Osteoblast (primary cell): ENCODE measurements at places on chromosomes 13 and 19. TPM values are rescaled to one million over a fixed set of nuclear protein-coding genes. Genes with fewer than 3 reads are reported as not detected.

DNA sequence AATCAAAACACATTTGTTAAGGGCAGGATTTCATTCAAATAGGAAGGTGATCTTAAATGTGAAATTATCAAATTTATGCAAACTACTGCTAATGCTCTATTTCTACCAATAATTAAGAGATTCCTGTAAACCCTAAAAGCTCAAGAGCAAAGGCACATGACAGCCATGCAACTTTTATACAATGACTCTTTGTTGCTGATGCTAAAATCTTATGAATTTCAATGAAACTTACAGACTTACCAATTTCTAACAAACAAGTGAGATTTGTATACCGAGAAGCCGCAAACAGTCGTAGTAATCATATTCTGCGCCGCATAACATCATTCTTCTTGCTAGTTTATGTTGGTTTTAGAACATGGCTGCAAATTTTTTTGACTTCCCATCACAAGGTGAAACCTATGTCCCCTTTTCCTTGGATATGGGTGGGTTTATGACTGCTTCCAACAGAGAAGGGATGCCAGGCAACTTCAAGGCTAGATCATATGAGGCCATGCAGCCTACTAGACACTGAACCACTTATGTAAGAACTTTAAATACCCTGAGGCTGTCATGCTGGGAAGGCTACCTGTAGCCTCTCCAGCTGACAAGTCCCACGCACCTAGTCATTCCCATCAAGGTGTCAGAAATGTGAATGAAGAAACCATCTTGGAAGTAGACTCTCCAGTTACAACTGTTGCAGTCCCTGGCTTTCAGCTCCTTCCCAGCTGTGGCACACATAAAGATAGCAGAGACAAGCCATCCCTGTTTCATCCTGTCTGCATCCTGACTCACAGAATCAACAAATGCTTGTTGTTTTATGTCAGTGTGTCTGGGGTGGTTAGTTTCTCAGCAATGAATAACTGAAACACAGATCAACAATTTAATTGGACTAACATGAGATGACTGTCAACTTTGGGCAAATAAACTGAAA is 42.0 kb downstream of the LNX2 start:
- H3K27me3 ChIP-seq: no peaks in the 10 kb centered on the region
- H3K36me3 ChIP-seq: no peaks in the 10 kb centered on the region
- H3K27ac ChIP-seq: no peak overlapping the region
- peaks cover 12% of the 10 kb centered on the region for H3K4me1 ChIP-seq

- H3K36me3 ChIP-seq: no peaks in the 10 kb centered on the region
- peaks cover 2% of the 10 kb centered on the region for H3K27me3 ChIP-seq
- H3K4me1 ChIP-seq: no peaks in the 10 kb centered on the region
- H3K27ac ChIP-seq: no peak overlapping the region
Observed at GRCh38 chr19:7641290-7642276, 4.7 kb downstream of the STXBP2 start.

DNA sequence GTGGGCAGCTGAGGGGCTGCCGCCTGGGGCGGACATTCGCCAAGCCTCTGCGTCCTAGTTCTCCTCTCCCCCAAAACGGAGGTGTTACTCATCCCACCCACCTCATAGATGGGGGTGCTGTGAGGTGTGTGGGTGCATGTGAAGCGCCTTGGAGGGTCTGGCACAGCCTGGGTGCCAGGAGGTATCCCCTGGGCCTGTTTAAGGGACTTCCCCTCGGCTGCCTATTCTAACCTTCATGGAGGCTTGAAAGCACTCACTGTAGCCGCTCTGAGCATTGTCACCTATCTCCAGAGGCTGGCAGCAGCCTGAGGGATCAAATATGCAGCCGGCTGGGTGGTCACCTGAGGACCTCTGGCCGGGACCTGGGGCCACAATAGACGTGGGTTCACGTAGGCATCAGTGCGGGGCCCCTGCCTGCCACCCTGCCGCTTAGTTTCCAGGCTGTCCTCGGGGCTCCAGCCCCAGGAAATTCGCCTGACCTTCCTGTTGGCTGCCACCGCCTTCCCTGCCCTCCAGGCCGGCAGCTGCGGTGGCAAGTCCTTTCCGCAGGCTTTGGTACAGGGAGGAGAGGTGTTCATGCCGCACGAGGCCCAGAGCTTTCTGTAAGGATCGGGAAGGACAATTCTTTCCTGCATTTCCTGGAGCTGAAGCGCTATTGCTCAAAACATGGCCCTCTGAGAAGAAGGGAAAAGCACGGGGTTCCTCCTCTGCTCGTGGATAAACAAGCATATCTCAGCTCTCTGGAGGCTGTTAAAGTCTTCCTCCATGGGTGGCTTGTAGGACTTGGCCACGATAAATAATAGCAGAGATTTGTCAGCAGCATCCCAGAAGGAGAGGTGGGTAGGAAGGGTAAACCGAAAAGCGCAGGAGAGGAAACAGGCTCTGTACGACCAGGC is 4.6 kb downstream of the COL4A2 start:
- peak overlapping the region; percentile 92 for H3K27ac ChIP-seq
- peak overlapping the region; percentile 33 for H3K4me3 ChIP-seq
- no peak for DNase-seq
- H3K27me3 ChIP-seq: no peaks in the 10 kb centered on the region
- H3K36me3 ChIP-seq: peaks cover 55% of the 10 kb centered on the region

GRCh38 chr13:35818633-35819067 is 312.5 kb downstream of the DCLK1 start:
- H3K27me3 ChIP-seq: no peaks in the 10 kb centered on the region
- peak; percentile 62 for DNase-seq
- no peaks in the 10 kb centered on the region for H3K4me1 ChIP-seq
- H3K4me3 ChIP-seq: no peak overlapping the region

DNA sequence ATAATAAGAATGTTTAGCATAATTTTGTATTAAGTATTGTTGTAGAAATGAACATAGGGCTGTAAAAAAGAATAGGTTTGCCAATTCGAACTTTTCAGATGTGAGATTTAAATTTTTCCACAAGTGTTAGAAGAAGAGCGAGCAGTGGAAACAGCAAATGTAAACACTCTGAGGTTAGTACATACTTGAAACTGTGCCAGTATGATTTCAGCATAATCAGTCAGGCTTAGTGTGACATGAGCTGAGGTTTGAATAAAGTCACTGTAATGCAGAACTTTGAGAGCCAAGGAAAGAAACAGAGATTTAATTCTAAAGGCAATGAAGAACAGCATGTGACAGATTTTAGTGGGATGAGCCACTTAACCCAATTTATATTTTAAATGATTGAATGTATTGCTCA is 2166.4 kb downstream of the PCDH9 start:
- H3K36me3 ChIP-seq: no peaks in the 10 kb centered on the region
- no peaks in the 10 kb centered on the region for H3K4me1 ChIP-seq
- no peak overlapping the region for H3K4me3 ChIP-seq
- no peak for DNase-seq
- no peaks in the 10 kb centered on the region for H3K27me3 ChIP-seq
- H3K27ac ChIP-seq: no peak overlapping the region

- H3K4me3 ChIP-seq: no peak overlapping the region
- H3K4me1 ChIP-seq: peaks cover 30% of the 10 kb centered on the region
- H3K27me3 ChIP-seq: no peaks in the 10 kb centered on the region
- H3K27ac ChIP-seq: peak overlapping the region; percentile 98
- no peak for DNase-seq
- no peaks in the 10 kb centered on the region for H3K36me3 ChIP-seq
Observed at GRCh38 chr13:113898391-113898790, 34.5 kb upstream of the GAS6 start.

DNA sequence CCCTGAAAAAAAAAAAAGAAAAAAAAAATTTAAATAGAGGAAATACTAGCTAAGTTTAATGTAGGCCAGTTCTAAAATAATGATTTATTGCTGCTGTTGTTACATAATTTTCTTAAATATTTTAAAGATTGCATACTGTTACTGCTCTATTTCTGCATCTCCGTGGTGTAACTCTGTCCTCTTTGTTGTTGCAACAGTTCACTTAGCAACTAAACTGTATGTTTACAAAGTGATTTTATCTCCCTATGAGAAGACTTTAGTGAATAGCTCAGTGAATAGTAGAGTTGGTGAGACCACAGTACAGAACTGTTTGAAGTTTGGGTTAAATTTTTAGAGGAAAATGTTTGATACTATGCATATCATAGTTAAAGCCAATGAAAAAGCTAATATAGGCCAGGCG is 19.4 kb downstream of the BRCA2 start:
- DNase-seq: no peak
- peaks cover 4% of the 10 kb centered on the region for H3K4me1 ChIP-seq
- H3K27ac ChIP-seq: no peak overlapping the region
- H3K27me3 ChIP-seq: no peaks in the 10 kb centered on the region
- no peak overlapping the region for H3K4me3 ChIP-seq
- peaks cover 17% of the 10 kb centered on the region for H3K36me3 ChIP-seq

DNA sequence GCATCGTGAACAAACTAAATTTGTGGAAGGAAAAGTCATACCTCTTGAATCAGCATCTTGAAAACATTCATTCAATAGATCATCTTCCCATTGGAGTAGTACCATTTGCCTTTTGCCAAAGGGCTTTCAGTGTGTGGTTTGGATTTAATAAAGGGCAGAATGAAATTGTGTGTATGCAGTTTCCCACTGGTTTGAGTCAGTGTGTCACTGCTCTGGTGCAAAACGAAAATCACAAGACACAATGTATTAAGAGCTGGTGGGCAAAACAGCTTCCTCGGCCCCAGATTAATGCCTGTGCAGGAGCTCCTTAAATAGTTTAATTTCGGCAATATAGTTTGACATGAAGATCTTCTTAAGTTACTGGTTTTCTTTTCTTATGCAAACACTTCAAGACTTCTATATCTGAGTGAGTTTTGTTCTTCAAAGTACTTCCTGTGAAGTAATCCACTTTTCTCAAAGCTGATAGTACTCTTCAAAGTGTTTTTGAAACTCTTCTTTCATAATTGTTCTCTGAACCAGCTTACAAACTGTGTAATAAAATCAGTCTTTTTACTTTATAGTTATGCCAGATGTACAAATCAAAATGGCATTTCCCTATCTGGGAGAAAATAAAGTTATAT is 32.1 kb downstream of the RASL11A start:
- DNase-seq: no peak
- no peak overlapping the region for H3K27ac ChIP-seq
- H3K36me3 ChIP-seq: no peaks in the 10 kb centered on the region
- H3K4me1 ChIP-seq: no peaks in the 10 kb centered on the region
- H3K4me3 ChIP-seq: no peak overlapping the region

DNA sequence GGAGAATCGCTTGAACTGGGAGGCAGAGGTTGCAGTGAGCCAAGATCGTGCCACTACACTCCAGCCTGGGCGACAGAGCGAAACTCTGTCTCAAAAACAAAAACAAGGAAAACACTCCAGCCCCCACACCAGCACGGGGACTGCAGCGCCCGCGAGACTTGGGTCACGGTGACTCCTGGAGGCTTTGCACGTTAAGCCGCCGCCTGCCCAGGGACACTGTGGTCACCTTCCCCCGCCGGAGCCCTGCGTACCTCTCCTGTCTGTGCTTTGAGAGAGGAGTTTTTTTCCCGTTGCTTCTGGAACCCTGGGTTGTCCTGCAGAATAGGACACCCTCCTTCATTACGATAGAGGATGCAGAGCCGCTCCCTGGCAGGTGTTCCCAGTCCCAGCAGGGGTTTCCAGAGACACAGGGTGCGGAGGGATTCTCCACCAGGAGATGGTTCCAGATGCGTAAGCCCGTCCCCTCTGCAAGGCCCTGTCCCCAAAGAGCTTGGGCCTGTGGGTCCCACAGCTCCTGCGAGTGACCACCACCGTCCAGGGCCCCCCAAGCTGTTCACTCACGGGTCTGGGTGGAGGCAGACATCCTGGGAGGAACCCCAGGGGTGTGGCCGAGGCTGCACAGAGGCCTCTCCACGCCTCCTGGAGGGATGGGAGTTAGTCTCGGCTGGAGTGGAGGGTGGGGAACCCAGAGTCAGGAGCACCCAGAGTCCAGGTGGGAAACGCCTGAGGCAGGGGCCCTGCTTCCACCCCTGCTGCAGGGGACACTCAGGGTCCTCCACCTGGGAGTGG is 42.8 kb upstream of the NDUFS7 start:
- no peaks in the 10 kb centered on the region for H3K4me1 ChIP-seq
- DNase-seq: no peak
- H3K27ac ChIP-seq: no peak overlapping the region
- H3K36me3 ChIP-seq: no peaks in the 10 kb centered on the region

- H3K4me3 ChIP-seq: no peak overlapping the region
- DNase-seq: no peak
- no peak overlapping the region for H3K27ac ChIP-seq
- peaks cover 24% of the 10 kb centered on the region for H3K4me1 ChIP-seq
- H3K36me3 ChIP-seq: no peaks in the 10 kb centered on the region
Observed at GRCh38 chr13:41461527-41462139, 4.3 kb downstream of the RGCC start.

OR7D2 gene
- total RNA-seq: not detected in 2 replicates

KLF1 gene
- not detected in 2 replicates for total RNA-seq

GRCh38 chr13:106534639-106535551 is 567 bp downstream of the EFNB2 start:
- H3K36me3 ChIP-seq: no peaks in the 10 kb centered on the region
- H3K27me3 ChIP-seq: no peaks in the 10 kb centered on the region
- peak overlapping the region; percentile 85 for H3K4me3 ChIP-seq
- peak overlapping the region; percentile 33 for H3K27ac ChIP-seq

DNA sequence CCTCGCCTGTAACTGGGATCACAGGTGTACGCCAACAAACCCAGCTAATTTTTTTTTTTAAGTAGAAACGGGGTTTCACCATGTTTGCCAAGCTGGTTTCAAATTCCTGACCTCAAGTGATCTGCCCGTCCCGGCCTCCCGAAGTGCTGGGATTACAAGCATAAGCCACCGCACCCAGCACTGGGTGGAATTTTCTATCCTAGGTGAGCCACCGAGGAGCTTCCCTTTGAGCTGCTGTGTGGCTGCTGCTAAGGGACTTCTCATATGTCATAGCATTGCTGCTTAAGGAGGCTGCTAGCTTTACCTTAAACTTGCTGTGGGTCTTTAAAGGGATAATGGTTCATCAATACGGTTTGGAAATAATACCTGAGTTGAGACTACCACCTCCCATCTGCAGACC is 2.9 kb upstream of the AMER2 start:
- DNase-seq: no peak
- H3K27ac ChIP-seq: no peak overlapping the region
- peaks cover 34% of the 10 kb centered on the region for H3K27me3 ChIP-seq
- no peak overlapping the region for H3K4me3 ChIP-seq

CCDC70 gene
- total RNA-seq: not detected in 2 replicates

DNA sequence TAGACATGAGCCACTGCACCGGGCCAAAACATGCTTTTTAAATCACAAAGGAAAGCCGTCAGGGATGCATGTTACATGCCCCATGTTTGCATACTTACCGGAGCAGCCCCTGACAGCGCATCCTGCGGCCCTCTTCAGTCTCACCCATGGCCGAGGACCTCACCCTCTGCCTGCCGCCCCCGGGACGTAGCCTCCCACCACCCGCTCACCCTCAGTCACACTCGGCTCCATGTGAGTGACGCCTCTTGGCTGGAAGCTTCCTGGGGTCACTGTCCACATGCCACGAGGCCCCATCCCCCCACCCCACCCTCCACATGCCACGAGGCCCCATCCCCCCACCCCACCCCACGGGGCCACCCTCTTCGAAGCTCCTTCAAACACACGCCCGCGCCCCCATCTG is 46.1 kb upstream of the SPACA7 start:
- H3K27me3 ChIP-seq: no peaks in the 10 kb centered on the region
- no peak for DNase-seq
- H3K4me1 ChIP-seq: no peaks in the 10 kb centered on the region
- H3K36me3 ChIP-seq: no peaks in the 10 kb centered on the region

DKKL1 gene
- 0.36 TPM in 1 of 2 replicates, not detected in the other for total RNA-seq
